WTC11 (cell line): ENCODE measurements at places on chromosomes 13 and 19.

DNA sequence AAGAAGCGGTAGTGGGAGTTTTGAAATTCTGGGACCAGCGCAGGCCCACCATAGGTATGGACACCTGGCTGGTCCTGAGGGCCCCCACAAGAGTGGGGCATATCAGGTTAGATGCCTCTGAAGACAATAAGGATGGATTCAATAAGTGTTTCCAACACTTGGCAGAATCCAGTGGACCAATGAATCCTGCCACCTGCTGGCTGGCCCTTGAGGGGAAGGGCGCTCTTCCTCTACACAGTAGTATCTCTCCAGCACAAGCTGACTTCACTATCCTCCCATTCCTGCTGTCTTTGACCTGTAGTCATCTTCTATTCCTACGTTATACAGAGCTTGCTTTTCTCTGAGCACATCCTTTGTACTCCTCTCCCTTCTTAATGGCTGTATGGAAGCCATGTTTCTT, 199.7 kb upstream of the TSHZ3 start:
- peak; percentile 34 for DNase-seq

DNA sequence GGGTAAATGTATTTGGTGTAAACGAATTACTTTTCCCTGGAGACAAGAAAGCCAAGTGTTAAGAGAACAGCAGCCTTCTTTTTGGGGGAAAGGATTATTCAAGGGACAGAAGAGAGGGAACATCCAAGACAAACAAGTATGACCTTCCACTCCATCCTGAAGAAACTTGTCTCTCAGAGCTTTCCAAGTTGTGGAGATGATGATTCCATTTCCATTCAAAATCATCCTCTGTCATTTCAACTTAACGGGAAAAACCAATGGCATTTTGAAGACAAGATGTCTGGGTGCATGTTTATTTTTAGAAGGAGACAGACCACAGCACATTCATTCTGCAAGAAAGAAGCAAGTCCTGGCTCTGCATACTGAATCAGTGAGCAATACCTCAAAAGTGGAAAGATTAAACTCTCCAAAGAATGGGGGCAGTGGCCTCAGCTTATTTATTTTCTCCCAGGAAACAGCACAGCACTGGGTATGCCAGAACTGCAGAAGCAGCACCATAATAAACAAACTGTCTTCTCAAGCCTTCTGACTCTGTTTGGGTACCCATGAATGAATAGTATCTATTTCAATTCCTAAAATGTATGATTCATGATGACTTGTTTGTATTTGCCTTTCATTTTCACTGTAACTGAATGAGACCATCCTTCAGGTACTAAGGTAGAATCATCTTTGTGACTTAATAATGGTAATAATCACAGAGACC, 541.0 kb downstream of the RFC3 start:
- DNase-seq: no peak

DNA sequence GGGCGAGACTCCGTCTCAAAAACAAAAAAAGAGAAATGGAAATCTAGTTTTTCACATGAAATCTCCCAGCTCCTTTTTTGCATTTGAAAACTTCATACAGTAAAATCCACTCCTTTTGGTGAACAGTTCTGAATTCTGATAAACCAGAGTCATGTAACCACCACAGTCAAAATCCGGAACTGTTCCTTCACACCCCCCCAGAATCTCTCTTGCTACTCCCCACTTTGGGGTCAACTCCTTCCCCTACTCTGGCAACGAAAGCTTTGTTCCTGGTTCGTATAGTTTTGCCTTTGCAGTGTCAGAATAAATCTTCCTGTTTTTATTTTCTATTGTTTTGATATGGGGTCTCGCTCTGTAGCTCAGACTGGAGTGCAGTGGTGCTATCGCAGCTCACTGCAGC, 23.7 kb downstream of the RCN3 start:
- DNase-seq: no peak

GRCh38 chr13:111204438-111205177, 89.5 kb downstream of the ARHGEF7 start:
- peak; percentile 56 for DNase-seq
